ENCODE measurements at places on chromosomes 5 and 9.

DNA sequence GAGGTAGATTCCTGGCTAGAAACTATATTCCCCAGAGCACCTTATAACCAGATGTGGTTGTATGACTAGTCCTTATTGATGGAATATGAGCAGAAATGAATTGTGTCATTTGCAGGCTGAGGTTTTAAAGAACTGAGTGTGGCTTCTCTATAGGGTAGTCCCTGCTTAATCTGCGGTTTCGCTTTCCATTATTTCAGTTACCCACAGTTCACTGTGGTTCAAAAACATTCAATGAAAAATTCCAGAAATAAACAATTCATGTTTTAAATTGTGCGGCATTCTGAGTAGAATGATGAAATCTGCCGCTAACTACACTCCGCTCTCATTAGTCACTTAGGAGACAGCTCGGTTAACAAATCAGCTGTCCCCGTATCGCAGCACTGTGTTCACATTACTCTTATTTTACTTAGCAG is 65.1 kb downstream of the ANKRD55 start:
- H3K27ac ChIP-seq, result no peak overlapping the region
- peaks cover 7% of the 10 kb centered on the region for H3K27me3 ChIP-seq
- H3K4me1 ChIP-seq, result no peaks in the 10 kb centered on the region
- H3K36me3 ChIP-seq, result no peaks in the 10 kb centered on the region
- DNase-seq, result no peak

DNA sequence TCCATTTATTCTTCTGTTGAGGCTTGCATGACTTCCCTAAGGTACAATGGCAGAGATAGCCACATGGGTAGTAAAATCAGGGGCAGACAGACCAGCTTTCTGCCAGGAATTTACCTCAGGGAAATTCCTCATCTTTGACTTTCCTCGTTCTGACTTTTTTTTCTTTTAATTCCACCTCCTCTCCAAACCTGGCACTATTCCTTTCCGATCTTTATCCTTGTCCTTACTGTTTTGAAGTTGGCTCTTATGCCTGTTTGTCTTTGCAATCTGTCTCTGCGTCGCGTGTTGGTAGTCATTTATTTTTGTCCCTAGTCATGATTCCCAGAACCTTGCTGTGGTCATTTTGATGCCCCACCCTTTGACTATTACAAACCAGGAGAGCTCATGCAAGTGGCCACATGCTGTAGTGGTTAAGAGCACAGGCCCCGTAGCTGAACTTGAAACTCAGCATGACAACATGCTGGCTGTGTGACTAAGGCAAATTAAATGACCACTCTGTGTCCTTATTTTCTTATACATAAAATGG is 19.0 kb downstream of the TMC1 start:
- H3K36me3 ChIP-seq, result no peaks in the 10 kb centered on the region
- no peak overlapping the region for H3K27ac ChIP-seq
- no peak overlapping the region for H3K4me3 ChIP-seq
- no peaks in the 10 kb centered on the region for H3K27me3 ChIP-seq

GRCh38 chr9:112664531-112664930 is 53.4 kb downstream of the INIP start:
- H3K36me3 ChIP-seq, result peaks cover 7% of the 10 kb centered on the region
- H3K27me3 ChIP-seq, result no peaks in the 10 kb centered on the region
- H3K4me3 ChIP-seq, result no peak overlapping the region
- no peaks in the 10 kb centered on the region for H3K4me1 ChIP-seq
- no peak overlapping the region for H3K27ac ChIP-seq

- H3K4me3 ChIP-seq, result no peak overlapping the region
- H3K4me1 ChIP-seq, result peaks cover 15% of the 10 kb centered on the region
- no peaks in the 10 kb centered on the region for H3K27me3 ChIP-seq
- DNase-seq, result no peak
- H3K36me3 ChIP-seq, result no peaks in the 10 kb centered on the region
Measured at GRCh38 chr5:142100307-142100706, 8.3 kb upstream of the NDFIP1 start.

DNA sequence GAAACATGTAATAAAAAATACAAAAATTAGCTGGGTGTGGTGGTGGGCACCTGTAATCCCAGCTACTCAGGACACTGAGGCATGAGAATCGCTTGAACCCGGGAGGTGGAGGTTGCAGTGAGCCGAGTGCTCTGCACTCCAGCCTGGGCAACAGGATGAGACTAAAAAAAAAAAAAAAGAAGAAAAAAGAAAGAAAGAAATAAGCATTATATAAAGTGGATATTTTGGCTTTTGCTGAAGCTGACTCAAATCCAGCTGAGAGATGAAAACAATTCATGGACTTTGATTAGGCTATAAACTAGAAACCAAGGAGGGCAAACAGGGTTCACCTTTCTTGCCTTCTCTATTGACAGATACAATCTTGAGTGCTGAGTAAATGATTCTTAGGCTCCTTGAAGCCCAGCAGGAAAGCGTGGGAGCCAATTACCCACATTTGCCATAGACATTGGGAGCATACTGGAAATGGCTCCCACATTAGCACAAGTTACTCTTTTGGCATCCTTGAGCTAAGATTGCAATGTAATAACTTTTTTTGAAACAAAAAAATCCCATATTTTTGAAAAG is 2.4 kb upstream of the BTF3 start:
- H3K4me3 ChIP-seq, result no peak overlapping the region
- DNase-seq, result no peak
- peaks cover 23% of the 10 kb centered on the region for H3K36me3 ChIP-seq
- no peaks in the 10 kb centered on the region for H3K27me3 ChIP-seq
- H3K4me1 ChIP-seq, result peaks cover 35% of the 10 kb centered on the region

DNA sequence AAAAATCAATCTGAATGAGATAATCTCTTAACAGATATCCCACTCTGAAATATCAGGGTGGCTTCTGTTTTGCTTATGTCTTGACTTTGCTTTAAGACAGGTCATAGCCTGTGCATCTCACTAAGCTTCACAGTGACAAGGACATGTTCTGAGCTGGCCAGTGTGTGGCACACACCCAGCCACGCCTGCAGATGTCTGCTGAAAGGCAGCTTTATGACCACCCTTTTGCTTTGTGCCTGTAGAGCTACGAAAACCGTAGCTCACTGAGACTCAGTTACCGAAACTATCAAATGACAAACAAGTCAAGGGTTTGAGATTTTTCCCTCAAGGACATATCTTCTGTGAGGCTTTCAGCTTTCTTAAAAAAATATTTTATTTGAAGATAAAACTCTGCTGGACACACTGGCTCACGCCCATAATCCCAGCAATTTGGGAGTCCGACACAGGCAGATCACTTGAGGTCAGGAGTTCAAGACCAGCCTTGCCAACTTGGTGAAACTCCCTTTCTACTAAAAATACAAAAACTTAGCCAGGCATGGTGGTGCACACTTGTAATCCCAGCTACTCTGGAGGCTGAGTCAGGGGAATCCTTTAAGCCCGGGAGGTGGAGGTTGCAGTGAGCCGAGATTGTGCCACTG is 233.2 kb downstream of the SPATA31A1 start:
- no peaks in the 10 kb centered on the region for H3K27me3 ChIP-seq
- no peak overlapping the region for H3K27ac ChIP-seq
- DNase-seq, result no peak
- H3K4me1 ChIP-seq, result no peaks in the 10 kb centered on the region
- no peak overlapping the region for H3K4me3 ChIP-seq

- DNase-seq, result no peak
- no peak overlapping the region for H3K4me3 ChIP-seq
- no peak overlapping the region for H3K27ac ChIP-seq
- no peaks in the 10 kb centered on the region for H3K36me3 ChIP-seq
Measured at GRCh38 chr9:89670114-89670513, 65.3 kb downstream of the GADD45G start.

DNA sequence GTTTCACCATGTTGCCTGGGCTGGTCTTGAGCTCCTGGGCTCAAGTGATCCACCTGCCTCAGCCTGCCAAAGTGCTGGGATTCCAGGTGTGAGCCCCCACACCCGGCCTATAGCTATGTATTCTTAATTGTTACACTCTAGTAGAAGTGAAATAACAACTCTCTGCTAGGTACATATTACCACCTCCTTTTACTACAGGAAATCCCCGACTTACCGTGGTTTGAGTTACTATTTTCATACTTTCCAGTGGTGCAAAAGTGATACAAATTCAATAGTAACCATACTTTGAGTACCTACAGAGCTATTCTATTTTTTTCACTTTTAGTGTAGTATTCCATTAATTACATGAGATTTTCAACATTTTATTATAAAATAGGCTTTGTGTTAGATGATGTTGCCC is 719 bp downstream of the ARL14EPL start:
- no peaks in the 10 kb centered on the region for H3K36me3 ChIP-seq
- no peak overlapping the region for H3K4me3 ChIP-seq
- no peak for DNase-seq
- H3K27ac ChIP-seq, result no peak overlapping the region

- H3K36me3 ChIP-seq, result no peaks in the 10 kb centered on the region
- H3K4me1 ChIP-seq, result peaks cover 7% of the 10 kb centered on the region
- DNase-seq, result no peak
- peaks cover 3% of the 10 kb centered on the region for H3K27me3 ChIP-seq
- no peak overlapping the region for H3K27ac ChIP-seq
- no peak overlapping the region for H3K4me3 ChIP-seq
Measured at GRCh38 chr9:121780177-121781040, 129.0 kb downstream of the DAB2IP start.

GRCh38 chr5:113166852-113167366 is 190.3 kb downstream of the DCP2 start:
- H3K27ac ChIP-seq, result no peak overlapping the region
- no peak overlapping the region for H3K4me3 ChIP-seq
- DNase-seq, result no peak
- H3K27me3 ChIP-seq, result peaks cover 2% of the 10 kb centered on the region

Data from DND-41 (cell line).